ENCODE measurements at places on chromosomes 11 and 22.
A peak's percentile ranks its signal among the peaks of the same experiment; 100 is the strongest.

DNA sequence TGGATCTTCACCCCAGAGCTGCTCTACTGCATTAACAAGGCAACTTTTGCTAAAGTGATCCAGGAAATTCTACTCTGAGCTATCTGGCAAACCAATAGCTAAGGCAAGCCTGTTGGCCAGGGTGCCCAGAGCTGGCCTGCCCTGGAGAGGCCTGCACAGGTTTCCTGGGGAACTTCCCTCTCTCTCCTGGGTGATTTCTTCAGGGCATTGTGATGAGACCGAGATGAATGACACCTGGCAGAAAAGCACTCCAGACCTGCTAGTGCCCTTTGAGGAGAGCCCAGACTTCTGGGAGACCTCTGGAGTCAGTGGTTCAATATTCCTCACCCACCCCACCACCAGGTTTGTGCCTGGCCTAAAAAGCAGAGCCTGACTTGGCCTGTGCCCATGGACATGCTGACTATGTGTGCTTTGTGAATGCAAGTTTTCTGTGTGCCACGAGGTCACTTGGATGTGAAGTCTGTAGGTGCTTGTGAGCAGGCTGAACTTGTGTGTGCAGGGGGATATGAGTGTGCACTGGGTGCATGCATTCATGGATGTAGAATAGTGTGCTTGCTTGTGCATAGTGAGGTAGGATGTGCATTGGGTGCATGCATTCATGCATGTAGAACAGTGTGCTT lies 4.4 kb upstream of the APLNR start:
- DNase-seq, result no peak

DNA sequence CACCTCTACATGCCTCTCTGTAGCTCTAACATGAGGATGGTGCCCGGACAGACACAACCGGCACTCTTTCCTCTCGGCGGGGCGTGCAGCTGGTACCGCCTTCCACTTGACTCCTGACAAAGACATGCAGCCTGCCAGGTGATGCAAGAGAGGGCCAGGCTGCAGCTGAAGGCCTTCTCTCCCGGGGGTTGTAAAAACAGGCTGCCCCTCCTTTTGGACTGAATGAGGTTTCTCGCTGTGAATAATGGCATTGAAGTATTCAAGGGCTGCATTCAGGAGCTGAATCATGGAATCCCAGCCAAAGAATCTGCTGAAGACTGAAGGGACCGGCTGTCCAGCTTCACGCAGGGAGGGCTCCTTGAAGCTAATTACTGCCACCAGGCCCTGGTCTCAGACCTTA lies 110.9 kb downstream of the GALNT18 start:
- DNase-seq, result peak; percentile 12

- peak; percentile 84 for DNase-seq
Observed at GRCh38 chr11:46346886-46347636, at the start of gene DGKZ. TSS of gene DGKZ (plus strand) at chr11:46347463. CDS start at chr11:46347660, 197 bp downstream.

- DNase-seq, result peak; percentile 59
Observed at GRCh38 chr11:106311531-106312230, 234.2 kb downstream of the AASDHPPT start.

DNA sequence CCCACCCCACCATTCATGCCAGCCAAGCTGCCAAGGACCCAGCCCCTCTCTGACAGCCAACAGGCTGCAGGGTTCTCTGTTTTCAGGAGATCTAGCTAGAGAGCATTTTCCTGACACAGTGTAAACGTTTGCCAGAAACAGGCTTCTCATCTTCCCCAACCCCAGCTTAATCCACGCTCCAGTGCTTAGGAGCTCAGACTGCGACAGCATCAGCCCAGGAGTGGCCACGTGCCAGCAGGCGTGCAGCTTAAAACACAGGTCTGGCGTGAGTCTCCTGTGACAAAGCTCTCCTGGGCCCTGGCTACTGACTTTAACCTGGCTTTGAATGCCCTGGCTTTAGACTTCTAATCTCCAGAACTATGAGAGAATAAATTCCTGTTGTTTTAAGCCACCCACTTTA lies 66.6 kb downstream of the GALNT18 start:
- no peak for DNase-seq

GRCh38 chr11:102929972-102930371 lies 25.6 kb downstream of the MMP13 start:
- DNase-seq, result no peak

GRCh38 chr22:38304526-38304925 lies 12.7 kb downstream of the CSNK1E start:
- peak; percentile 29 for DNase-seq

DNA sequence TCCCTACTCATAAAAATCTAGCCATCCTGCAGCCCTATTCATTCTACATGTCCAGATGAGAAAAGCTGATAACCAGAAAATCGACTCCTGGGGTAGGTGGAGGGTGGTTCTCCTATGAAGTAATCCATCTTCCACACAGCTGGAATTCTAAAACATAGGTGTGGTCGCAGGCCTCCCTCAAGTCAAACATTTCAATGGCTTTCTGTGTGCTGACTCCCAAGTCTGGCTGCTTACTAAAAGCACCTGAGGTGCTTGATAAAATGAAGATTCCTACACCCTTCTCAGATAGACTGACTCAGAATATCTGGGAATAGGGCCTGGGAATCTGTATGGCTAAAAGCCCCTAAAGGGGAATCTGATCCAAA lies 26.1 kb downstream of the IRAG1 start:
- DNase-seq, result peak; percentile 81

GRCh38 chr11:69576069-69576782 lies 64.7 kb upstream of the CCND1 start:
- DNase-seq, result no peak

DNA sequence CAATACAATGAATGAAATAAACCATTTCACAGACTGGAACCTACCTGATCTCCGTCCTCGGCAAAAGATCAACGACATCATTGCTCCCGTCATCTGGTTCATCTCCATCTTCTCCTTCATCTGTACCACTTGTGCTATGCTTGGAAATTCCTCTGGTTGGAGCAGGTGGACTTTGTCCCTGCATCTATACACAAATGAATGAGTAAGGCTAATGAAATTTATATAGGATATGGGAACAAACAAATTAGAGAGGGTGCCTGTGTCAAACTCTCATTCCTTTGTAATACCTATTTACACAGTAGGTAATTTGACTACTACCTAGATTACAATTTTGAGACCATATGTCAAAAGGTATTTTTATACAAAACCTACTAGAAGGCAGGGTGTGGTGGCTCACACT lies 59.4 kb downstream of the F2 start:
- DNase-seq, result no peak

- no peak for DNase-seq
Observed at GRCh38 chr11:92978271-92979111, 9.0 kb downstream of the MTNR1B start.

DNA sequence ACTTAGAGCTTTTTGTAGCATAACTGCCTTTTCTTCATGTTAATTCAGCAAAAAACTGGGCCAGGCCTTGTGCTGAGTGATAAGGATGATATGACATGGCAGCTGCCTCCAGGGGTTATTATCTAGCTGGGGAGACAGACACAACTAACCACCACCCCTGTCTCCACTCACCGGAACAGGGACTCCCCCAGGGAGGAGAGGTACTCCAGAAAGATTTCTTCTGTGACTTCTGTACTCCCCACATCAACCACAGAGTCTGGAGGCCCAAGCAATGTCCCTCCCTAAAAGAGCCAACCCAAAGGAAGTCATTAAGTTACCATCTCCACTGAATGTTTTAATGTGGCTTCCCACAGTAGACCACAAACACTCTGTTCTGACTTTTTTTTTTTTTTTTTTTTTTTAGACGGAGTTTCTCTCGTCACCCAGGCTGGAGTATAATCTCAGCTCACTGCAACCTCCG lies 14.3 kb upstream of the PMM1 start:
- no peak for DNase-seq

DNA sequence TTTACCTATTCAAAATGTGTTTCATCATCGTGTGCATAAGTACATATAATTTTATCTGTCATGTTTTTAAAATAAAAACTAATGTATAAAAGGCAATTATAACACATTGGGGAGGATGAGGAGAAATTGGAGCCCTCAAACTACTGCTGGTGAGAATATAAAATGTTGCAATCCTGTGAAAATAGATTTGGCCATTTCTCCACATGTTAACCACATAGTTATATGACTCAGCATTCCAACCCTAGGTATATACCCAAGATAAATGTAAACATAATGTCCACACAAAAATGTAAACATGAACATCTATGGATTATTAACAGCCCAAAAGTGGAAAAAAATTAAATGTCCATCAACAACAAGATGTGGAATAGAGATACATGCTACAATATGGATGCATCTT lies 928.0 kb upstream of the FAT3 start:
- DNase-seq, result peak; percentile 74

DNA sequence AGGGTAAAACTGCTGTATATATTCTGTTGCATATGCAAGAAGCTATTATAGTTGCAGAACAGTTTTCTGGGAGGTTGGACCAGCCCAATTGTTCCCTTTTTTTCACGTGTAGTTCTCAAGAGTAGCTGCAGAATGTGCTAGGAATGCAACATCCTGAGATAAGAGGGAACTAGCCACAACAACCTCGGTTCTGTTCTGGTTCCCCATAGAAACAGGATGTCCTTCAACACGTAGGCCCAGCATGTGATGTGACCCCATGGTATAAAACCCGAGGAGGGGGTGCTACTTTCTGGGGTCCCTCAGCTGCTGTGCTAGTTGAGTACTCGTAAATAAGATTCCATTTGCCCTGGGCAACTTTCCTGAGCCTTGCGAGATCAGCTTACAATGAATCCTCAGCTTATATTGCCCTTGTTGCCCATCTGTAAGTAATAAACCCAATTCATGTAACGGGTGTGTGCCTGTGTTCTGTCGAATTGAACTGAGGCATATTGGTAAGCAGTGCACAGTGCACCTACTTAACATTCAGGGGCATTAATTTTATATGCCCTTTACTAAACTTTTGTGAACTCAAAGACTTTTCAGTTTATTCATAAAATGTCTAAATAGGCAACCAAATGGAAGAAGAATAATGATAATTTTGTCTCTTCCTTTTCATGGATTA lies 23.0 kb upstream of the TRAF6 start:
- no peak for DNase-seq

- DNase-seq, result peak; percentile 6
Observed at GRCh38 chr11:18144243-18144642, 11.9 kb downstream of the MRGPRX3 start.

- no peak for DNase-seq
Observed at GRCh38 chr11:7428196-7428595, 57.1 kb upstream of the OLFML1 start.

DNA sequence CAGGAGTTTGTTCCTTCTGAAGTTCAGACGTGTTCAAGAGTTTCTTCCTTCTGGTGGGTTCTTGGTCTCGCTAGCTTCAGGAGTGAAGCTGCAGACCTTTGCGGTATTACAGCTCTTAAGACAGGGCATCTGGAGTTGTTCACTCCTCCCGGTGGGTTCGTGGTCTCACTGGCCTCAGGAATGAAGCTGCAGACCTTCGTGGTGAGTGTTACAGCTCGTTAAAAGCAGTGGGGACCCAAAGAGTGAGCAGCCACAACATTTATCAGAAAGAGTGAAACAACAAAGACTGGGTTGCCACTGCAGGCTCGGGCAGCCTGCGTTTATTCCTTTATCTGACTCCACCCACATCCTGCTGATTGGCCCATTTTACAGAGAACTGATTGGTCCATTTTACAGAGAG lies 373.1 kb downstream of the ETS1 start:
- no peak for DNase-seq

- no peak for DNase-seq
Observed at GRCh38 chr22:35510951-35511350, 29.7 kb upstream of the RASD2 start.

DNA sequence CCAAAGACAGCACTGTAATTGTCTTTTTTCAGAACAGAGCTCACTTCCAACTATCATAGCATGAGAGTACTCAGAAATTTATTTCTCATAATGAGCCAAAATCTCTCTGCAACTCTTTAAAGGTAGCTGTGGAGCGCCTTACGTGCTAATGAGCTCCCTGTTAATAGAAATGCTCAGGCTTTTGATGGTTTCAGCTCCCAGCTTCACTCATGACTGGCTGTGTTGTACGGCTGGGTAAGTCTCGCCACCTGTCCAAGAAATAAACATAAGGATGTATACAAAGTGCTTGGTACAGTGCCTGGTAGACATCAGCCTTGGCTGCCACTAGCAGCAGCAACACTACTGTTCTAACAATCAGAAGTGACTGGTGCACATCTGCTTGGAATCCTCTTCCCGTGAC lies 109.4 kb downstream of the LDLRAD3 start:
- DNase-seq, result no peak

- DNase-seq, result no peak
Observed at GRCh38 chr11:131744847-131745246, 374.4 kb downstream of the NTM start.

DNA sequence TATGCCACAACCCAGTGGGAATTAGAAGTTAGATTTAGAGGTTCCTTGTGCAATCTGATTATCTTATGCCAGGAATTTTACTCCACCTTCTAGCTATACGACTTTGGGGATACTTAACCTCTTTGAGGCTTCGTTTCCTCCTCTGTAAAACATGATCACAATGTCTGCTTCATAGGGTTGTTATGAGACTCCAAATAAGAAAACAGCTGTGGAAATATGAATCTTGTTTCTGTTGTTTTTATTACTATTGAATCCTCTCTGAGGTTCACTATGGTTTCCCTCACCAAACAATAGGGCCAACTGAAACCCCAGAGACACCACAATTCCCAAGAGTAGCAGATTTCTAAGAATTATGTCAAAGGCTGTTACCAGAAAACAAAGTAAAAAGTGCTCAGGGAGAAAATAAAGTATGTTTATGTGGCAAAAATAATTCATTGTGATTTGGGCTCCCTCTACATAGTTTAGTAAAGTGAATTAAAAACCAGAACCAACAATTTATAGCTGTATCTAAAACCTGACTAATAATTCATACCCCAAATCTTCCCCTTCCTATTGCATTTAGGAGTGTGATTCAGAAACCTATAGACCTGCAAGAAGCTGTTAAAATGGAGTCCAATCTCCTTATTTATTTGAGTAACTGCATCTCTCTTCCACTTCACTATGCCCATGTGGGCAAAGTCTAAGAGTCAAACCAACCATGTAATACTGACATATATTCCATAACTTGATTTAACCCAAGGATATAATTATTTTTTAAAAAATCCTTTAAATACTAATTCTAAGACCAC lies 38.4 kb downstream of the AMBRA1 start:
- DNase-seq, result peak; percentile 66

DNA sequence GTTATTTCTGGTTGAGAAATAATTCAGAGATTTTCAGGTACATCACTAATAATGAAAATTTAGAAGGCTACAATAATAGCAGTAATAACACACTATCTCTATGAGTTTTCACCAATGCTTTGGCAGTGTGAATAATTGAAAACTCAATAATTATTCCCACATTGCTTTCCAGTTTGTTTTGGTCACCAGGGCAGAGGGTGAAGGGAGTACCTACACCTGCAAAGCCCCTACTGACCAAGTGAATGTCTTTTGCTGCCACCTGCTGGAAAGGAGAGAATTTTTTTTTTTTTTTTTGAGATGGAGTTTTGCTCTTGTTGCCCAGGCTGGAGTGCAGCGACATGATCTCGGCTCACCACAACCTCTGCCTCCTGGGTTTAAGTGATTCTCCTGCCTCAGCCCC lies 3.2 kb downstream of the NELL1 start:
- DNase-seq, result no peak

Data from fibroblast of skin of scalp (primary cell).